ENCODE measurements at places on chromosomes 1 and 21.

GRCh38 chr1:6490181-6491080, 1.0 kb downstream of the PLEKHG5 start:
- peak; percentile 80 for DNase-seq
- H3K27me3 ChIP-seq: peaks cover 19% of the 10 kb centered on the region
- H3K36me3 ChIP-seq: no peaks in the 10 kb centered on the region
- peak overlapping the region; percentile 83 for H3K4me3 ChIP-seq
- H3K27ac ChIP-seq: no peak overlapping the region
- H3K4me1 ChIP-seq: peaks cover 37% of the 10 kb centered on the region

- H3K36me3 ChIP-seq: peaks cover 59% of the 10 kb centered on the region
- H3K4me3 ChIP-seq: no peak overlapping the region
- peaks cover 7% of the 10 kb centered on the region for H3K4me1 ChIP-seq
Measured at GRCh38 chr1:169879034-169879840, 14.5 kb downstream of the SCYL3 start.

GRCh38 chr1:17689011-17689410, 66.1 kb upstream of the ACTL8 start:
- peaks cover 34% of the 10 kb centered on the region for H3K4me1 ChIP-seq
- peaks cover 4% of the 10 kb centered on the region for H3K27me3 ChIP-seq
- no peak overlapping the region for H3K4me3 ChIP-seq
- no peak overlapping the region for H3K27ac ChIP-seq

- H3K4me1 ChIP-seq: peaks cover 31% of the 10 kb centered on the region
- H3K36me3 ChIP-seq: peaks cover 92% of the 10 kb centered on the region
- no peak for DNase-seq
- H3K27ac ChIP-seq: no peak overlapping the region
Measured at GRCh38 chr1:232974971-232975370, 24.6 kb downstream of the NTPCR start.

GRCh38 chr1:190104961-190105360, 372.7 kb downstream of the BRINP3 start:
- no peak overlapping the region for H3K4me3 ChIP-seq
- no peak overlapping the region for H3K27ac ChIP-seq
- H3K27me3 ChIP-seq: no peaks in the 10 kb centered on the region
- no peaks in the 10 kb centered on the region for H3K4me1 ChIP-seq

Measured in nephron progenitor cell (in vitro differentiated cells).